ENCODE measurements at places on chromosomes 5 and 9.

GRCh38 chr5:148687427-148687826, 33.1 kb upstream of the HTR4 start:
- DNase-seq, result no peak

GRCh38 chr5:138230261-138230660, 17.1 kb upstream of the CDC23 start:
- DNase-seq, result no peak

DNA sequence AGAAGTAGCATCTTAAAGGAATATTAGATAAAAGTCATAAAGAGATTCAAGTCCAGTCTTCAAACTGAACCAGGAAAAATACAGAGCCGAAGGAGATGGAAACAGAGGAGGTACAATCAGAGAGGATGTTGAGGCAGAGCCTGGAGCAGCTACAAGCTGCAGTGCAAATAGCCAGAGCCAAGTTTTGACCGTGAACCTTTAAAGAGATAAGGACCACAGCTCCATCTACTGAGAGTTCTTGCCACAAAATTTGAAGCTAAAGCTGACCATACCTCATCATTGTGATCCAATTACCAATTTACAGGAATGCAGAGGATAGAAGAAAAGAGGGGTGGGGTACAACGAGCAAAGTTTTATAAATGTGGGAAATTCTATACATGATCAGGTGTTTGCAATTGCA, 10.4 kb upstream of the DEPDC1B start:
- DNase-seq, result no peak

DNA sequence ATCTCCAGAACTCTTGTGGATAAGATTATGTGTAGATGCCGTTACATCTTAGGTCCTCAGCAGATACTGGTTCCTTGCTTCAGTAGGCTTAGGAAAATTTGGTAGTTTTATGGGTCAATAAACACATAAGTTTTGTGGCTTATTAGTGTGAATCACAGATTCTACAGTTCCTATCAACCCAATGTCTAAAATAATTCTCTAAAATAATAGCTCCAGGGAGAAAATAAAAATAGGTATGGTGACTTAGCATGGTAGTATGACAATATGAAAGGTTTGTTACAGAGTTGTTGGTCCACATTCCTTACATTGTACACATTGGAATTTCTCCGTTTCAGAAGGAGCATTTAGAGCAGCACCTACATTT, 91.7 kb downstream of the AOPEP start:
- DNase-seq, result no peak

- no peak for DNase-seq
Observed at GRCh38 chr5:149262315-149262714, 9.3 kb upstream of the AFAP1L1 start.

GRCh38 chr5:1443171-1443570, 2.1 kb downstream of the SLC6A3 start:
- DNase-seq, result no peak

DNA sequence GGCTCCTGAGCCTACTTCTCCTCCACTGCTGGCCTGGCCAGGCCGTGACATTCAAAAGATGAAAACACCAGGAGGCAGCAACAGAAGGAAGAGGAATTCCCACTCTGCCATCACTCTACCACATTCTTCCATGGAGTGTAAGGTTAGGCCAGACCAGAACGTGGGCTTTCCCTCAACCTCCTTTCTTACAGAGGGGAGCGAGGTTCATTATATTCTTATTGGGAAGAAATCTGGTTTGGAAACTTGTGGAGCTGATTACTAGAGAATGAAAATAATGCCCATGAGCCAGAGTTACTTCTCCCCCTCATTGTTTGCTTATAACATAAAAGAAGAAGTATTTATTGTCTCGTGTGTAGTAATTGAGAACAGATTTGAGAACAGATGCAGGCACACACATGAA, 136.3 kb upstream of the BASP1 start:
- DNase-seq, result no peak

GRCh38 chr9:88772575-88772974, 218.7 kb upstream of the S1PR3 start:
- no peak for DNase-seq

- DNase-seq, result no peak
Observed at GRCh38 chr5:110402562-110402961, 323.9 kb downstream of the TMEM232 start.

- no peak for DNase-seq
Observed at GRCh38 chr5:36491856-36492255, 114.5 kb upstream of the SLC1A3 start.

GRCh38 chr5:143172739-143173138, 230.7 kb downstream of the NR3C1 start:
- no peak for DNase-seq

DNA sequence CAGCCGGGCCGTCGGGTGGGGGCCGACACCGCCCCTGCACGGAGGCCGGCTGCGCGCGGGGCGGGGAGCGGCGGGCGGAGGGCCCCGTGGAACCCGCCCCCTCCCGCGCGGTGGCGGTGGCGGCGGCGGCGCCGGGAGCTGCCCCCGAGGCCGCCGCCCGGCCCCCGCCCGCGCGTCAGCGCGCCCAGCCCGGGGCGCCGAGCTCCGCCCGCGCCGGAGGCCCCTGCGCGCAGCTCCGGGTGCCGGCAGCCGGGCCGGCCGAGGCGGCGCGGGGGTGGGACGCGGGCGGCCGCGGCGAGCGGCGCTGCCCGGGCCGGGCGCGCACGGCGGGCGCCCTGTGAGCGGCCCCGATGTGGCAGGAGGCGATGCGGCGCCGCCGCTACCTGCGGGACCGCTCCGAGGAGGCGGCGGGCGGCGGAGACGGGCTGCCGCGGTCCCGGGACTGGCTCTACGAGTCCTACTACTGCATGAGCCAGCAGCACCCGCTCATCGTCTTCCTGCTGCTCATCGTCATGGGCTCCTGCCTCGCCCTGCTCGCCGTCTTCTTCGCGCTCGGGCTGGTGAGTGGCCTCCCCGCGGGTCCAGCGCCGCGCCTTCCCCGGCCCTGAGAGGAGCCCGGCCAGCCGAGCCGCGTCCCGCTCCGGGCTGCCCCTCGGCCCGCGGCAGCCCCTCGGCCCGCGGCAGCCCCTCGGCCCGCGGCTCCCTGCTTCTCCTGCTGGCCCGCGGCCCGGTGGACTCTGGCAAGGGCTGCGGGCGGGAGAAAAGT, at the start of gene ADCY2:
ADCY2 (plus strand) TSS at position 192 of the 766 bp plus-strand sequence; CDS start at position 351, 159 bp downstream.
- no peak for DNase-seq

- DNase-seq, result no peak
Observed at GRCh38 chr9:16329671-16330113, 540.8 kb downstream of the BNC2 start.

DNA sequence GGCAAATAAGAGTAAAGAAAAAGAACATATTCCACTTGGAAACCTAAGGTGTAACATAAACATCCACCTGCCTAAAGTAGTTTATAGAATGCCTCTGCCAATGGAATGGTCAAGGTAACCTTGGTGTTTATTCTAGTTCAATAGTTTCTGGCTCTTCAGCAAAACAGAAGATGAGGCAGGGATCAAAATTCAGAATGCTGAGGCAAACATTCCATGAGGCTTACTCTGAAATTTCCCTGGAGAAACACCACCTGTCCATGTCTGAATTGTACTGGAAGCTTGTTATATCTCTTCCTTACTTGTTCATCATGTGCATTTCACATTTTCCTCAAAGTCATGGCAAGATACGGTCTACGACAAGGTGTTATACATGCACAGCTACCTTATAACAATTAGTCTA, 1862.4 kb upstream of the ACO1 start:
- DNase-seq, result no peak

- no peak for DNase-seq
Observed at GRCh38 chr9:27154908-27155307, 45.9 kb downstream of the TEK start.

GRCh38 chr5:56900395-56900794, 9.0 kb upstream of the SETD9 start:
- DNase-seq, result no peak

DNA sequence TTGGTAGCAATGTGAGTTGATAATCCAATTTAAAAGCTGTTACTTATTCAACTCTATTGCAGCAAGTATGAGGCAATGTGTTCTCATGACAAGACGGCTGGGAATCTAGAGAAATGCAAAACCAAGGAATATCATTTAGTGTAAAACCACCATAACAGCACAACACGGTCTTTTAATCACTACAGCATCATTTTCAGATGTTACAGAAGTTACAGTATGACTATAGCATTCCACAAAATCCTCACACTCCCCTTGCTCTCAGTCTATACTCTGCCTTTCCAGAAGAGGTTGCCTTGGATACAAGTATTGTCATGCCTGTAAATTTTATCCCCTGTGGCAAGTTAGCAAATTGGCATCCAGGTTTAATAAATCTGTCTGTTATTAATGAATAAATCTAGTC, 28.6 kb upstream of the TAS2R1 start:
- DNase-seq, result no peak

GRCh38 chr5:71757590-71758543, 38.8 kb downstream of the CARTPT start:
- peak; percentile 3 for DNase-seq

- no peak for DNase-seq
Observed at GRCh38 chr9:2229109-2229721, 214.1 kb downstream of the SMARCA2 start.

DNA sequence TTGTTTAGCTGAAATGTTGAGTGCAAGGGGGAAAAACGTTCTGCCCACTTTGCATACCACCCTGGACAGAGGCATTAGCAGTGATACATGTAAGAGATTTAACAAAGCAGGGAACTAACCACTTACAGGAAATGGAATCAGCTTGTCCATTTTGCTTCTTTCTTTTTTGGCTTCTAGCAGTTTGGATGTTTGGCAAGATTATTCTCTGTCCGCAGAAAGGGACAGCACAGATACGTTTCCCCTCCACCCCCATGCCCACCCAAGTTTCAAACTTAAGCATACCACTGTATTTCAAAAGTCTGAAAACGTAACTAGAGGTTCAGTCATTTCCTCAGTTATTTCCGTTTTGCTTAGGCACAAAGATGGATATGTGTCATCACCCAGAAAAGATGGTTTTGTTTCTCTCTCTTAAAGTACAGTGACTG, 118.4 kb downstream of the GDNF start:
- no peak for DNase-seq

DNA sequence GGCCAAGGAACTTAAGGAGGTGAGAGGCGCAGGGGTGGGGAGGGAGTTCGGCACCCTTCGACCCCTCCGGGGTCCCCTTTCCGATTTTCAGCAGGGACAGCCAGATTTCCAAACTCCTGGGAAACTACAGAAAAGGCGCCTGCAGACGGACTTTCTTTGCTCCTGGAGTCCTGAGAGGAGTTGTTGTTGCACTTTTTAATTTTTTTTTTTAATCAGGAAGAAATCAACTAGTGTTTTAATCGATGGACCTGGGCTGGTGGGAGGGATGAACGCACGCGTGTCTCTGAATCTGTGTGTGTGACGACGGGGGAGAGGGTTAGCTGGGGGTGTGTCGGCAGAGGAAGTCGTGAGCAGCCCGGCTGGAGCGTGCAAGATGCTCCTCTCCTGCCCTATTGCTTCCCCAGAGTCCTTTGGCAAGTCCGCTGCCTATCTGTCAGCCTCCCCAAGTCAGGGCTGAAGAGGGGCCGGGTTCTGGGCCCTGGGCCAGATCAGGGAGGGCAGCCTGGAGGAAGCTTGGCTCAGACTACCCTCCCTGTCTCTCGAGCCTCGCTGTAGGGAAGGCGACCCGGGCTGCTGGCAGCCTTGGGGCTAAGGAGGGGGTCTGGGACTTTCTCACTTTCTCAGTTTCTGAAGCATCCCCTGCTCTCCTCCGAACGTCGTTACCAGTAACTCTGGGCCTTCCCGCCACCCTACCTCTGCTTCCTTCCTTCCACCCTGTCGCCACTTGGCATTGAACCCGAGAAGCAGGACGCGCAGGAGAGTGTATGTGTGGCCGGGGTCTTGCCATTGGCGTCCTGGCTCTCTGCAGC, 731 bp downstream of the PRR16 start:
- no peak for DNase-seq

- no peak for DNase-seq
Observed at GRCh38 chr9:87116492-87116891, 169.2 kb upstream of the GAS1 start.

- DNase-seq, result no peak
Observed at GRCh38 chr5:138775034-138775433, 21.8 kb downstream of the CTNNA1 start.

GRCh38 chr5:147407094-147407681, 102.7 kb downstream of the DPYSL3 start:
- no peak for DNase-seq

DNA sequence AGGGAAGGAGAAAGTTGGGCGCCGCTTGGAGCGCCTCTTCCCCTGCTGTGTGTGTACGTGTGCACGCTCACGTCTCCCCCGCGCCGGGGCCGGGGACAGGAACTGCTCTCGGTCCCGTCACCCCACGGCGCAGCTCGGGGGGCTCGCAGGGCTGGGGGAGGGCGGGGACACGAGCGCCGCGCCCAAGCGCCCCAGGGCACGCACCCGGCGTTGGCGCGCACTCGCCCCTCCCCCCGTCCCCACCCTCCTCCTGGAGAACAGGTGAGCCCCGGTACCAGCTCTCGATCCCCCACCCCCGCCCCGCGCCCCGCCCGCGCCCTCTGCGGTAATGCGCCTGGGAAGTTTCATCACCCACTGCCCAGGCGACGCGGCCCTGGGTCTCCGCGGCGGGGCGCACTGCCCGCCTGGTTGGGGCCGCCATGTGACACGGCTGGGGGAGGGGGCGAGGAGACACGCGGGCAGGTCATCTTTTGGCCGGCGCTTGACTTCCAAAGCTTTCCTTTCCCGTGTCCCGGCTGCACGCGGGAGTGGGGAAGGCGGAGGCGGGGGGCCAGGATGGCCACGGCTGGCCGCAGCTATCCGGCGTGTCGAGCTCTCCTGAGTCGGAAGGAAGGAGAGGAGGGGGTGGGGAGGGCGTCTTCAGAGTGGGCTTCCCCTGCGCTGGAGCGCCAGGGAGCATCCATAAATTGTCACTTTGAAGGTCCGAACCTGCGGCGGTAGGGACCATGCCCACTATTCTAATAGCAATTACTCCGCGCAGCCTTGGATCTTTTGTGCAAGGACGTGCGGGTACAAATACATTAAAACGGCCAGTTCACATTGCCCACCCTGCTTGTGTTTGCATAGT, 1.5 kb upstream of the STC2 start:
- no peak for DNase-seq

GRCh38 chr5:3020426-3020825, 268.9 kb upstream of the IRX2 start:
- DNase-seq, result no peak

DNA sequence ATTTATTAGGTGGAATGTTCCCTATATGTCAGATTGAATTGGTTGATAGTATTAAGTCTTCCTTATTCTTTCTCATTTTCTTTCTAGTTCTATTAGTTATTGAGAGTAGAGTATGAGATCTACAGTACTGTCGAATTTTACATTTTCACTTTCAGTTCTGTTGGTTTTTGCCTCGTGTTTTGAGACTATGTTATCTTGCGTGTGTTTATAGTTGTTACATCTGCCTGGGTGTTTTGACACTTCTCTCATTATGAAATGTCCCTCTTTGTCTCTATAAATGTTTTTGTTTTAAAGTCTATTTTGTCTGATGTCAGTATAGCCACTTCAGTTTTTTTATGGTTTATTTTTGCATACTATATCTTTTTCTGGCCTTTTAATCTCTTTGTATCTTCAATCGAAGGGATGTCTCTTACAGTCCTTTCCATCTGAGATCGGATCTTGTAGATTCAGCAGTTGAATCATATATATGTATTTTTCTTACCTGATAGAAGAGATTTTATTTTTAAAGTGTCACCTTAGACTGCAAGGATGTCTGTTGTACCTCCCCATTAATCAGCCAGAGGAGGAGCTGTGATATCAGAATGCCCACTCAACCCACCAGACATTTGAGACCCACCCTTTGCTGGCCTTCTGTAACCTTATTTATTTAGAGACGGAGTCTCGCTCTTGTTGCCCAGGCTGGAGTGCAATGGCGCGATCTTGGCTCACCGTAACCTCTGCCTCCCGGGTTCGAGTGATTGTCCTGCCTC, 20.7 kb downstream of the EHMT1 start:
- DNase-seq, result no peak
